ENCODE measurements at places on chromosomes 2 and 18.
A peak's percentile ranks its signal among the peaks of the same experiment; 100 is the strongest.

DNA sequence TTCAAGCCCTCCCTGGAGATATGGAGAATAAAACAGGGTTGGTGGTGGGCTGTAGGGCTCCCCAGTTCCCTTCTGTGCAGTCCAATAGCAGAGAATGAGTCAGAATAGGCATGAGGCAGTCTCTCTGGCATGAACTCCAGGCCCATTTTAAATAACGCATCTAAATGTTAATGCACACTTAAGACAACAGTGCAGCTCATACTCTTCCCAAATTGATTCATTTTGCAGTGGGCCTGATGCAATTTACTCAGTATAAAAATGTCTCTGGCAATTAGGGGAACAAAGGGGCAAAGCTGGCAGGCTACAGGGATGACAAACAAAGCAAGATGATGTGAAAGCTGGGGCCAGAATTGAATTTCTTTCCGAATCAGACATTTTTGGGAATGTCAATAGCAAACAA lies 402.8 kb downstream of the CLIP4 start:
- DNase-seq = no peak

DNA sequence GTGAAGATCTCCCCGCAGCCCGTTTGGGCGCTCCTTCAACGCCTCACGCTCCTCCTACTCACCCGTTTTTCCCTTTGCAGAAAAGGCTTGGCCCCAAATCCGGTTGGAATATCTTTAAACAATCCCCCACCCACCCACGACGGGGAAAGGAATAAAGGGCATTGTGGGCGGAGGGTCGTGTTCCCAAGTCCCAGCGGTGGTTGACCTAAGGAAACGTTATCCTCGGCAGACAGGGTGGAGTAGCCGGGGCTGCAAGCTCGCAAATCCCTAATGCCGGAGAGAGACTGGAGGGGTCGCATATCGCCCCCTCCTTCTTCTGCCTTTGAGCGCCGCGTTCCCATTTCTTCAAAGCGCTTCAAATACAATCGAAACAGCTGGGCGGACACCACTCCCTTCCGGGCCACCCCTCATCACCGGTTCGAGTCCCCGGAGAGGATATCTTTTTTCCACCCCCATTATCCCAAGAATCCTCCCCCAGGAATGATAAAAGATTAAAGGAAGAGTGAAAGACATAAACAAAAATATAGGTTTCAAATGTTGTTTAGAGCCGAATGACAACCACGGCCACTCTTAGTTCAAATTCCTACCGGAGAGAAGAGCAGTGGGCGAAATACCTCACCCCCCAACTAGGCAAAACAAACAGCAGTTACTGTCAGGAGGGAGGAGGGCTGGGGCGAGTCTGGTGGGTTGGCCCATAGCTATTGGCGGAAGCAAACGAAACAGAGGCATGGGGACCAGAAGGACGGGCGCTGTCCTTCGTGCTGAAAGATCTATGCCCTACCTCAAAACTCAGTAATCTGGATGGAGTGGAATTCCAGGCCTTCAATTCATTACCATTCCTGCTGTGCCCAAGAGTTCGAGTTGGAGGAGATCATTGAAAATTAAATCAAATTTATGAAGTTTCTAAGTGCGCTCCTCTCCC lies 2.8 kb upstream of the GAD1 start:
- no peak for DNase-seq

DNA sequence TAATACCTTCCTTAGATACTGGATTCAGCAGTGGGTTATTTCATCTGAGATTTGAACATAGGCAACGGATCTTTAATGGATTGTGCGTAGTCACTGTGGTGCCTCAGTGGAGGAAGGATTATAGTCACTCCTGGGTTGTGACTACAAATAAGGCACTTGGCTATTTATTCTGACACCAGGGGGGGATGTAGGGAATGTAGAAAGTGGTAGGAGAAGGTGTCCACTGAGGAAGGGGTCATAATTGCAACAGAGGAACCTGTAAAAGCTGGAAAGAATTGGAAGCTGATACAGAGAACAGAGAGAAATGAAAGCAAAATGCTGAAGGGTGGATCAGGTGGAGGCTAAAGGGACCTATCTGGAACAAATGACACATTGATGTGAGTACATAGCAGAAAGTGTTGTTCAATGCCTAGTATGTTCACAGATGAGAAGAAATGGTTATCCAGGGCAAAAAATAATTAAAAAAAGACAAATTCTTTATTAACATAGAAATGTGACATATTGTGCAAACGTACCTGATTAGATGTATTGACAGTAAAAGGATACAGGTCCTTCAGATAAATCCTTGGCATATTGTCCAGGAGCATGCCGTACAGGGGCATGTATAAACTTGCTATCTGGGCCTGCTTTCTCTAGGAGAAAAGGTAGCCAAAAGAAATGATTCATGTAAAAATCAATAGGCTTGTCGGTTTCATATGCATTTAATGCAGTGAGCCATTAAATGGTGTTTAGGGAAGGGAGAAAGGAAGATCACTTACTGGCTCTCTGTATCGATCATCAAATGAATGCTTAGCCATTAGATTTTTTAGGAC lies 91.2 kb upstream of the CCDC195 start:
- DNase-seq = no peak

DNA sequence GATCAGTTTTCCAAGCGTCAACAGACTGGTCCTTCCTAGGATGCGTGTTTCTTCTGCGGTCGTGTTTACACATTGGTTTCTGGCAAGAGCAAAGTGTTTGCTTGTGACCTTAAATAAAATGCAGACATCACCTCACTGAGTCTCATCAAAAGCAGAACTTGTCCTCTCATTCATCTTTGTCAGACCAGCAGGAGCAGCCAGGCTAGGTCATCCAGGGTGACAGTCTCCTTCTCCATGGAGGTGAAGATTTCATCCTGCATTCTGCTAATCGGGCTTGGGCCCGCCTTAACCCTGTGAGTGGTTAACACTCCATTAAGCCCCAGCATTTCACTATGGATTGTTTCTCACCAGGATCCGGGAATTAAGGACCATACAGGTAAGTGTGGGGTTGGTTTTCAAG lies 64.2 kb upstream of the PID1 start:
- DNase-seq = no peak

- no peak for DNase-seq
These were observed 71.2 kb upstream of the STPG4 start for GRCh38 chr2:47226132-47226922.

- no peak for DNase-seq
These were observed 35.3 kb upstream of the MAP2 start for GRCh38 chr2:209388446-209389037.

DNA sequence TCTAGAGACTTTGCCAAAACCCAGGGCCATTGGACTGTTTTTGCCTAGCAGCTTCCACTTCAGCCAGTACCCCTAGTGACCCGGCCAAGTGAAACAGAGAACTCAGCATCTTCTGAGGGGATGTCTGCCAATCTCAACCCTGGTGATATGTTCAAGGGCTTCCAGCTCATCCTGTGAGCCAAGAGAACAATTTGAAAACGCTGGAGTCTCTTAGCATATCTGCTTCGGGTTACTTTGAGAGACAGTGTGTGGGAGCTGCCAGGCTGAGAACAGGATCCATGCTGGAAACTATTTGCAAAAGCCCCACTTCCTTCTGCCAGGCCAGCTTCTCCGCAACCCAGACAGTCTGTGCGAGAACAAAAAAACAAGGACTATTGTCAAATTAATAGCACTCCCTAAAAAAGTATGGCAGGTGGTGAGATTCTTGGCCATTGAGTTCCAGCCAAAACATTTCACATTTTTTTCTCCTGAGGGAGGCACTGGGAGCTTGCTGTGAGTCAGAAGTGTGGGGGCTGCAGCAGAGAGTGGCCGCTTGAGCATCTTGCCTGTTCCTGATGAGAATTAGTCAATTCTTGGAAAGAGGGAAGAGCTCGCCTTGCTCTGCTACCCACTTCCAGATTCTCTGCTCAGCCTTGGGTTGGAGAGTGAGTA lies 395.6 kb upstream of the TRIB2 start:
- DNase-seq = peak; percentile 52

- DNase-seq = no peak
These were observed 116.1 kb downstream of the ATL2 start for GRCh38 chr2:38260972-38261371.

GRCh38 chr2:159137511-159138241 lies 148.8 kb downstream of the WDSUB1 start:
- DNase-seq = no peak

DNA sequence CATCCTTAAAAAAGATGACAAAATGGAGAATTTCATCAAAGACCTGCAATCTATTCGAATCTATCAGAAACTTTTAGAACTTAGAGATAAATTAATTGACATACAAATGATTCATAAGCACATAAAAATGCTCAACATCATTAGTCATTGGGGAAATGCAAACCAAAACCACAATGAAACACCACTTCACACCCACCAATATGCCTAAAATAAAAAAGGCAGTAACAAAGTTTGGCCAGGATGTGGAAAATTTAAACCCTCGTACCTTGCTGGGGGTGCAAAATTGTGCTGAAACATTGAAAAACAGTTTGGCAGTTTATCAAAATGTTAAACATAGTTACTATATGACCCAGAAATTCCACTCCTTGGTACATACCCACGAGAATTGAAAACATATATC lies 11.5 kb upstream of the EIF2AK3 start:
- DNase-seq = peak; percentile 20

DNA sequence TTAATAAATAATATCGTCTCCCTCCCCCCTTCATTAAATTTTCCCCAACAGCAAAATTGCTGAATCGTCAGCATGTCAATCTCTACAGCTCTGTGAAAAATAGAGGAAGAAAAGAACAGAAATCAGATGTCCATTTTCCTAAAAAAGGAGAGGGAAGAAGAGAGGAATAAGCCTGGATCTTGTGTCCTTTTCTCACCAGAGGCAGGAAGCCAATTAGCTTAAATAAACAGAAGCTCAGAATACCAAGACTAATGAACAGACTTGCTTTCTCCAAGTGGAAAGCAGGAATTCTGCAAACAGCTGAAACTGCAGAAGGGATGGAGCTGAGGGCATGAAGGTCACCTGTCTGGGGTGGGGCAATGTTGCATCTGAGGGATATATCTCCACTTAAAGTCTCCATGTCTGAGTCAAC lies 265.7 kb downstream of the CCDC85A start:
- DNase-seq = no peak

DNA sequence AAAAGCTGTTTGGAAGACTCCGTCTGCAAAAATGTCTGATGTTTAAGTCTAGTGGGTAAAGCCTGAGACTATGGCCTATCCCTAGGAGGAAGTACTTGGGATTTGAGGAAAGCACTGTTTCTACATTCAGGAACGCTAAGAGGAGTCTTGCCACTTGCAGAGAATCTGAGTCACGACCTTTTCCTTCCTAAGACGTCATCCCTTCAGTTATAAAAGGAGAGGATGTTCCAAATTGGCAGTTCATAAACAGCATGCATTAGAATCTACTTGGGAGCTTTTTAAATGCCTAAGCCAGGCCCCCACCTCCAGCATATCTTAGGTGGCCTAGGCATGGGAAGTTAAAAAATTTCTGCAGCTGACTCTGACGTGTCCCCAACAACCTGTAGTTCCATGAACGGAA lies 125.9 kb downstream of the TTC32 start:
- no peak for DNase-seq
